Right ventricle myocardium inferior (tissue), 1 donor: ENCODE measurements at places on chromosomes 1 and 21.

DNA sequence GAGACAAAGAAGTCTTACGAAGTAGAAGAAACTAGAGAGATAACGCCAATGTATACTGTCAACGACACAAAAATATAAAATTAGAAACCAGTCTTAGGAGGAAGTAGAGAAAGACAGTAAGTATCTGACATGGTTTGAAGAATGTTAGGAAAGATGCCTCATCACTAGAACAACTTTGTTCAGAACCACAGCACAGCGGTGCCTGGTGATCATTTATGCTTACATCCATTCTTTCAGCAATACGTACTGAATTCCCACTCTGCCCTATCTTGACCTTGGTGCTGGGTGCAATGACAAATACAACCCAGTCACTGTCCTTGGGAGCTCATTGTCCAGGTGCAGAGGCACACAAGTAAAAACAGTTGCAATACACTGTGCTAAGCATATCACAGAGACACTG lies 104.4 kb downstream of the TM2D1 start:
- DNase-seq, result no peak

GRCh38 chr1:72283307-72284083 lies 1.2 kb upstream of the NEGR1 start:
- peak; percentile 89 for DNase-seq

DNA sequence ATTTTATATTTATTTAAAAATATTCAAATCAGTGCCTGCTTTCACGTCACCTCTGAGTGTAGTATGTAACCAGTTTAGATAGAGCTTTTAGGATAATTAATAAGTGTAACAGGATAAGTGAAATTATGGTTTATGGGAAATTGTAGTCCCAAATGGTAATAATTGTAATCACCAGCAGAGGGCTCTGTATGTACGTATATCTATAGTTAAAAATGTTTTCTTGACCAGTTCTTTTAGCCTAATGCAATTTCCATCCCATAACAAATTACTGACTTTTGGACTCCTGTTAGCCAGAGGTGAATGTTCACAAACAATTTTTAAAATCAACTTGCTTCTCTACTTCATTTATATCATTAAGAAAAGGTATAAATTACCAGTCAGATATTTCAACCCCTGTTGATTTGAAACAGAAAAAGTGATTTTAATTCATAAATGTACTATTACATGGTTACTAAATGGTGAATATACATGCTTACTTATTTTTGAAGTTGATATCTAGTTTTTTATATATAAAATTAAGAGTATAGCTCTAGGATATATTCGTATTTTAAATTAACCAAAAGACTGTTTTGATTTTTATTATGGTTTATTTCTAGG lies 25.3 kb downstream of the SLC30A7 start:
- DNase-seq, result no peak

GRCh38 chr1:23825762-23826522 lies 713 bp upstream of the HMGCL start:
- DNase-seq, result no peak

DNA sequence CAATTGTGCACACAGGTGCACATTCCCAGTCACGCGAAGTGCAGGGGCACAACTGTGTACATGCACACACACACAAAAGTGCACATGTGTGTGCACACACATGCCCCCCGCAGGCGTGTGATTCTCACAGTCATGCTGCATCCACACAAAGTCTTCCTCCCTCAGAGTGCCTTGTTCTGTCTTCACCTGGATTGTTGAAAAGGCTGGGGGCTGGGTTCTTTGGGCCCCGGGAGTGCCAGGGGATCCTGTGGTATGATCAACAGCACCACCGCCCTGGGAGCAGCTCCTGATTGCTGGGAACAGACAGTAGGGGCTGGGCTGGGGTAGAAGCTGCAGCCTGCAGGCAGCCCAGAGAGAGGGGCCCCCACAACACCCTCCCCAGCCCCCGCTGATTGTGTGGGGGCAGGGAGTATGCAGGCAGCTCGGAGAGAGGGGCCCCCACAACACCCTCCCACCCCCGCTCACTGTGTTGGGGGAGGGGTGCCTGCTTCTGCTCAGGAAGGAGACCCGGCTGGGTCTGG lies 3.4 kb downstream of the COL18A1 start:
- DNase-seq, result peak; percentile 32

DNA sequence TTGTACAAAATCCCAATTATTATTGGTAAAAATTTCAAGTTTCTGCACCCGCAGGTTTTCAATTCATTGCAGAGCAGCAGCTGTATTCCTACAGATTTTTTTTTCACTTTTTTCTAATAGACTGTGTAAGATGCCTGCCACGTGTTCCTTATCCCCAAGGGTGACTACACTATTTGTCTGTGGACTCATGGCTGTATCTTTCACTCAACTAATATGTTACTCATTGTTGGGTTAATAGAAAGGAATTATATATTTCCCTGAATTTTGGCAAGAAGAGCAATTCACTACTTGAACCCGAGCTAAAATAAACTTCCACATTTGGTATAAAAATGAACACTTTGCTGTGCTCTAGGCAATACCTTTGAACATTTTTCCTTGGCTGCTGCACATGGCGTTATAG lies 158.7 kb downstream of the NCAM2 start:
- no peak for DNase-seq

GRCh38 chr1:40564506-40564905 lies 33.1 kb downstream of the ZNF684 start:
- DNase-seq, result no peak

GRCh38 chr1:47710329-47711071 lies 272.7 kb downstream of the FOXD2 start:
- DNase-seq, result peak; percentile 87

GRCh38 chr1:16920951-16921350 lies 780 bp upstream of the CROCC start:
- DNase-seq, result peak; percentile 35

- DNase-seq, result no peak
Measured at GRCh38 chr1:170321113-170321512, 175.4 kb downstream of the NTMT2 start.

- DNase-seq, result no peak
Measured at GRCh38 chr1:117570988-117571409, 34.8 kb upstream of the TENT5C start.

GRCh38 chr1:28926629-28927265 lies 12.4 kb downstream of the EPB41 start:
- no peak for DNase-seq

GRCh38 chr1:231719485-231720183 lies 93.0 kb downstream of the DISC1 start:
- DNase-seq, result no peak

- no peak for DNase-seq
Measured at GRCh38 chr21:44793592-44794374, 7.8 kb downstream of the UBE2G2 start.

DNA sequence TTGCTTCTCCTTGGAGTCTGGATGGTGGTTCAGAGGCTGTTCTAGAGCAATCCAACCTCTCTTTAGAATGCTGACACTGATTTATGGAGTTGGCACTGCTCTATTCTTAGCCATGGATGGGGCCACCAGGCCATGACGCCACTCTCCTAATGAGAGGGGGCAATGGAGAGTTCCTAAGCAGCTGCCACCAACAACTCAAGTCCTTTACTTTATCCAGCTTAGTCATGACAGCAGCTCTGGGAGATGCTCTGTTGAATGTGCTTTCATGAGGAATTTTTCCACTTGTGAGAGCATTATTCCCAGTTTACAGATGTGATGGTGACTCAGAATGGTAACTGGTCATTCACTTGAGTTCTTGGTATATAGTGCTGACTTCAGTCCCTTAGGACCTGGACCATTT lies 366.3 kb downstream of the HHAT start:
- DNase-seq, result no peak

- no peak for DNase-seq
Measured at GRCh38 chr1:82386365-82387011, 585.8 kb downstream of the ADGRL2 start.

DNA sequence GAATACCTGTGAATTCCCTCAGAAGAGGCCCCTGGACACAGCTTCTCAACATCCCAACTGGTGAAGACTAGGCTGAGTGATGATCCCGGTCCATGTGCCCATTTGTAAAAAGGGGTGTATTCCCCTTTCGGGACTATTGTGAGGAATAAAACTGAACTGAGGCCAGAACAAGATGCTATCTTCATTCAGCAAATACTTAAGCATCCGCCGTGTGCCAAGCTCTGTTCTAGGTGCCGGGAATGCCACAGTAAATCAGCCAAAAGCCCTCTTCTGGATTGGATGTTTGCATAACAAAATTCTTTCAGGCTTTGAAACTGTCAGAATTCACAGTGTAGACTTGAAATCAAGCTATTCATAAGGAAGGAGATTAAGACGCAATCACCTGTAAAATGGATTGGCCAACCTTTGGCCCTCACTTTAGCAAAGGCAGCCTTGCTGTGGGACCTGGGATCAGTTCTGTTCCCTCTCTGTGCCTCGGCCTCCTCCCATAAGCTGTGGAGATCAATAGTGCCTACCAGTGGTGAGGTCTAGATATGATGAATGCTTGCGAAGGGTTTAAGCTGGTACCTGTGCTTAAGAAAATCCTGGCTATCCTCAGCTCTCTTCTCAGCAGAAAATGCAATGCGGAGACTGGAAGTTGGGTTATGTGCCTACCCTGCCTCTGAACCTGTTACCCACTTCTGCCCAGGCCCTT lies 1.8 kb downstream of the ALPL start:
- no peak for DNase-seq

GRCh38 chr1:4565166-4565565 lies 89.2 kb upstream of the AJAP1 start:
- no peak for DNase-seq

DNA sequence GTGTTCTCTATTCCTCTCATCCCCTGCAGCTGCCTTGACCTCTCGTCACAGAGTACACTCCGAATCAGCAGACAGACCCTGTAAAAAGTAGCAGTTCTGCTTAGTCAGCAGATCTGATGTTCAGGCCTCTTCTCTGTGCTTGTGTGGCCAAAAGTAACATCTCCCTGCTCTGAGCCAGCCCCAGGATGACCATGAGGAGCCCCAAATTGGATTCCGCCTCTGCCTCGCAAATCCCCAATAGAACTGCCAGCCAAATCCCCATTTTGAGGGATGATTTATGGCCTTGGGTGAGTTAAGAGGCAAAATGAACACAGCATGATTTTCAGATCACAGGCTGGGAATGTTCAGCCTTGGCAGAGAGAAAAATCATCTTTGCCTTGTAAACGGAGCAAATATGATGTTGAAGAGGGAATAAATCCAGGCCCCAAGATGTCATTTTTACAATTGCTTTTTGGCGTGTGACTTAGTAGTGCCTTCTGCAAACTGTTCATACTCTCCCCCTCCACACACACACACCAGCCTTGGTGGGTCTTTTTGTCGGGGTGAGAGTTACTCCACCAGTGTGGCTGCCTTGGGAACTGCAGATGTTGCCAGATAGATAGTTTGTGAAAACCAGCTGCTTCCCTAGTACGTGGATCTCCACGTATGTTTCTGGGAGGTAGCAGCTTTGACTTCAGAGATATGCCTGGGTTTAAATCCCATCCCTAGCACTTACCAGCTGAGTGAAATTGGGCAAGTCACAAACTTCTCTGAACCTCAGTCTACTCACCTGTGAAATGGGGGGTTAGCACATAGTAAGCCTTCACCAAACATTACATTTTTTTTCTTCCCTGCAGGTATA lies 77.8 kb downstream of the MAN1C1 start:
- DNase-seq, result no peak

DNA sequence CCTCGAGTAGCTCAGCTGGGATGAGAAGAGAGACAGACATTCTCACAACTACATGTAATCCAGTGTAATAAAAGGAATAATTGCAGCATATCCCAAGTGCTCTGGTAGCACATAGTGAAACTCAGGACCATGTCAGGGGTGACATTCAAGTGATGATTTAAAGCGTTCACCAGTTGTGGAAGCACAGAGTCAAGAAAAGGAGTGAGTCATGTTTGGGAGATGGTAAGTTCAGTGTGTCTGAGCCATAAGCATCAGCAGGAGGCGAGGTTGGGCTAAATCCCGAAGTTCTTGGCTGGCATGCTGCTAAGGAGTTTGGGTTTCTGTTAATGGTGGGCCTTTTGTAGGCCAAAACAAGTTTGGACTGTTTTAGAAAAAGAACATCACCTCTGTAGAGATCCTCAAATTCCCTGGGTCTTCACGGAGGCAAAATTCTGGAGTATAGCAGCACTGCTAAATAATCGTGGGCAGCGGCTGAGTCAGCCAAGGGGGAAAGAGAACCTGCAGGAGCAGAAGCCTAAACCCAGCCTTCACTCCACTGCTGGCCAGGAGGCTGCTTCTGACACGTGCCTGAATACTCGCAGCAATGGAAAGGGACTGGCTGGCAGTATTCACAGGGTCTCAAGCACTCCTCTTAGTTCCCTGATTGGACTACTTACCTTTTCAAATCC lies 7.2 kb upstream of the NHLH1 start:
- DNase-seq, result no peak
